ENCODE measurements at places on chromosomes 7 and 10.
A peak's percentile ranks its signal among the peaks of the same experiment; 100 is the strongest.

- DNase-seq: peak; percentile 45
Observed at GRCh38 chr7:106865130-106866041, at the start of gene PIK3CG. TSS of gene PIK3CG (plus strand) at chr7:106865282. CDS start at chr7:106867562, 2,280 bp downstream.

DNA sequence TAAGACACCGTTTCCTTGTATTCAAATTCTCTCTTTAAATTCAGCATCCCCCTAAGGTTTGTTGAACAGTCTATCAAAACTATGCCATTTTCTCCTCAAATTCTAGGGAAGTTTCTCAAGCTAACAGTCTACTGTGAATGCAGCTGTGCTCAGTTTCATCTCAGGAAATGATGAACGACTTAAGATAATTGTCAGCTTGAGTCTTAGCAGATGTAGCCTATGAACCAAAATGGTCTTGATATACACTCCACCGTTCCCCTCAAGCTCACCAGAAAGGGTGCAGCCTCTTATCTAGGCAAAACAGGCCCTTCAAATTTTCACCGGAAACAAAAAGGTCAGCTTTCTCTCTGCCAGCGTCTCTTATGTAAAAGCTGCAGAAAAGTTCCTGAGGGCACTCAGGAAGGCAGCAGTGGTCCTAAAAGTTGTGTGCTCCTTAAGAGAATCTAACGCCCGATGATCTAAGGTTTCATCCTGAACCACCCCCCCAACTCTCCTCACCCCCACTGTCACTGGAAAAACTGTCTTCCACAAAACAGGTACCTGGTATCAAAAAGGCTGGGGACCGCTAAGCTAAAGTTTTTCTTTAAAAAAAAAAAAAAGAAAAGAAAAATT lies 2.1 kb downstream of the DNAJC9 start:
- DNase-seq: no peak

DNA sequence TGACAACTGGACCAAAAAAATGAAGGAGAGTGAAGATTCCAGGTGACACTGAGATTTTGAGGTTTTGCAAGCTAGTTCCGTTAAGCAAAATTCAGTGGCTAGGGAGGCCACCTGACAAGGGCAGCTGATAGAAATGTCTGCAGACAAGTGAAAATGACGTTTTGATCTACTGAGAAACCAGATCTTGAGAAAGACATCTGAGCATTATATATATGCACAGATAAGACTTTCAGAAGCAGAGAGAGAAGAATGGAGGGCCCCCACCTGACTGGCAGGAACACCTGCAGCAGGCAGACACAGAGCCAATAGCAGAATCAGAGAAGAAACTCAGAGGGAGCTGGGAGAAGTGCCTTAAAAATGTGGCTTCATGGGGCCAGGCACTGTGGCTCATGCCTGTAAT lies 76.1 kb upstream of the LRGUK start:
- DNase-seq: no peak

GRCh38 chr7:149642589-149642988 lies 130.8 kb downstream of the ZNF467 start:
- no peak for DNase-seq

DNA sequence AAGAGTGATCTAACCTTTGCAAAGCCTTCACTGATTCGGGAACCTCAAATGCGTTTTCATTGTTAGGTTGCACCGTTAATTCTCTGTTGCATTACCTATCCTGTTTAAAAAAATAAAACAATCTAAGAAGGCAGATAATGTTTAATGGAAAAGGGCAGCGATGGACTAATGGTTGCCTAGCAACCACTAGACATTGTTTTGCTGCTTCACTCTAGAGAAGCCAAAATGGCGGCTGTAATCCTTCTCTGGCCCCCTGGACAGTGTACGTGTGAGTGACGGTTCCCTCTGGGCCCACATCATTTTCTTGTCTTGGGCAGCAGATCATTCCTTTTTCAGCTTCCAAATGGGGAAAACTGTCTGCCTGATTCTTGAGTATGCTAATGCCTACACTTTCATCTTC lies 43.3 kb downstream of the FAM204A start:
- DNase-seq: no peak

DNA sequence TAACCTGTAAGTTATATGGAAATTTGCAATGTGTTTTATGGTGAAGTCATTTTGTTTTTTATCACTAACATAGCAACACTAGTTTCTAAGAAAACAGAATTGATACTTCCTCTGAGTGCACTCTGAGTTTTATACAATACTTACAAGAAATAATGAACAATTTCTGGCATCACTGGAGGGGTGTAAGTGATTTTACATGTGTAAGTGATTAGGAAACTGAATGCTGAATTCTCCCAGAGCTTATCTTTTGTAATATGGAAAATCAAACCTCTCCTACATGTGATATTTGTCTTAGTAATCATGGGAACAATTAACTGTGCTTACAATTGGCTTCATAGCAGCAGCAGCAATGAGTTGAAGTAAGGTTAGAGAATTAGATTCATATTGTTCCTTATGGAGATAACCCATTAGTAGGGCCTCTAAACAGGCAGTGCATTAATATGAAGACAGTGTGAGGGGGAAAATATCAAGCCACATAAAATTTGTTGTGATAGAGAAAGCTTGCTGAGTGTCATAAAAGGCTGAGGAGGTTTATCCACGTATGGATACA lies 37.4 kb downstream of the SEMA3C start:
- DNase-seq: no peak

- no peak for DNase-seq
Observed at GRCh38 chr10:97514344-97514743, 15.6 kb downstream of the UBTD1 start.

DNA sequence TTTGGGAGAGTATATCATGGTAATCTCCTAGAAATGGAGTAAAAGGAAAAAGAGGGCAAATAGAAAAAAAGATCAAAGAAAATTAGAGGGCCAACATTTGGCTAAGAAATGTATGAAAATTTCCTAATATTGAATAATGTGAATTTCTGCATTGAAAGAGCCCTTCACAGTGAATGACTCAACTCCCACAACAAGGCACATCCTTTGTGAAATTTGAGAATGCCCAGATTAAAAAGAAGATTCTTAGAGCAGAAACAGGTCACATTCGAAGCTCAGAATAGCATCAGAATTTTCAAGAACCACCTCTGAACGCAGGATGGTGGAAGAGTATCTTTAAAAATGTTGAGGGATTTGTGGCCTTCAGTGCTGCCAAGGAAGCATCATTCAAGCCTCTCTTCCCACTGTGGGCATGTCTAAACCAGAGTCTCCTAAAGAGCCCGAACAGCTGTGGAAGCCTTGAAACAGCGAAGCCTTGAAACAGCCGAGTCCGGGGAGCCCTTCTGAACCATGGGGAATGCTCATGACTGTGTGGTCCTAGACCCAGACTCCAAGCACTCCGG lies 43.6 kb downstream of the GUSB start:
- DNase-seq: no peak

DNA sequence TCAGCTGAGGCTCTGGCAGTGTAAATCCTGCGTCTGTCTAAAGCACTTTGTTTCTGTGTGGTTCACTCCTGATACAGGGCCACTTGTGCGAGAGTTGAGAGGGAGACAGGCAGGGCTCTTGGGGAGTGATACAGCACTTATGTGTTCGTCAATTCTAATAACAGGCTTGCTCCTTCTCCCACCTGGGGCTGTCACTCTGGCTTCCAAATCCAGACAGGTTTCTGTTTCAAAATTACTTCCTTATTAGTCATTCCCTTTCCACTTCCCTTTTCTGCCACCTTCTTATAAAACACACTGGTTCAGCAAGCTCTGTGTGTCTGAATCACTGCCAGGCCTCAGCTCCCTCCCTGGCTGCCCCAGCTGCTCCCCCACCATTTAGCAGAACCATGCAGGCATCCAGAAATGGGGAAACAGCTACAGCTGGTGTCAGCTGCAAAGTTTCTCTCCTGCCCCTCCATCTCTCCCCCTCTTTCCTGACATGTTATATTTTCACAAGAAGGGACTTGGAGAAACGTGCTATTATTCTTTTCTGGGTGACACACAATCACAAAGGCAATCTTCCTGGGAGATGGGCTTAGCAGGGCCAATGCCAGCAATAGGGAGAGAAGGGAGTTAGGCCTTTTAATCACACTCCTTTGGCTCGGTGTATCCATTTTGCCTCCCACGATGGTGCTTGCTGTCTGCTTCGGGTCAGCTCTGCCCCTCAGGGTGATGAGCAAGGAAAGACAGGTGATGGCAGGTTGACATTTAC lies 58.4 kb upstream of the ZNRF2 start:
- peak; percentile 36 for DNase-seq

DNA sequence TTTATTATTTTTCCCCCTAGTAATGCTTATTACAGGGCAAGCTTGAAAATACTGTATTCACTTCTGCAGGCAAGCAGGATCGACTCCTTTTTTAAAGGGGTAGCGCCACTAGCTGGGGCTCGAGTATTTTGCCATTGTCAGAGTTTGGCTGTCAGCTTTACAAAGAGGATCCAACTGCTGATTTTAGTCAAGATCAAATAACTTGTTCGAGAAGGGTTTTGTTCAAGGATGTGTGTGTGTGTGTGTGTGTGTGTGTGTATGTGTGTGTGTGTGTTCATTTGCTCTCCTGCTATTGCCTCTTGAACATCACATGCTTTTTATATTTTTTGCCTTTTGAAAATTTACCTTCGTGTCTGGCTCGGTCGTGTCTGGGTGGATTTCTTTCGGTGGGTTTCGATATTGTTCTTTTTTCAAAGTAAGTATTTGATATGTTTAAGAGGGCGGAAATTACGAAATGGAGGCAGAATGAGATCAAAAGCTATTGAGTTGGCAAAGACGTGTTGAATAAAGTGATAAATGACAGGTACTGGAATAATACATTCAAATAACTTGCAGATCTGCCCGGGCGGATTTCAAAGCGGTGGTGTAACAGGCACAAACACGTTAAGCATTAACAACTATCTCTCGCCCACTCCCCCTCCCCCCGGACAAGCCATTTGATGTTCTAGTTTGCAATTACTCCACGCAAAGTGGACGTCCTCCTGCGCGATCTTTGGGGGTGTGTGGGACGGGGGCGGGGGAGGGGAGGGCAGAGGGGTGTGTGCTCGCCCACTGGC lies 1.1 kb downstream of the ARID5B start:
- peak; percentile 82 for DNase-seq

DNA sequence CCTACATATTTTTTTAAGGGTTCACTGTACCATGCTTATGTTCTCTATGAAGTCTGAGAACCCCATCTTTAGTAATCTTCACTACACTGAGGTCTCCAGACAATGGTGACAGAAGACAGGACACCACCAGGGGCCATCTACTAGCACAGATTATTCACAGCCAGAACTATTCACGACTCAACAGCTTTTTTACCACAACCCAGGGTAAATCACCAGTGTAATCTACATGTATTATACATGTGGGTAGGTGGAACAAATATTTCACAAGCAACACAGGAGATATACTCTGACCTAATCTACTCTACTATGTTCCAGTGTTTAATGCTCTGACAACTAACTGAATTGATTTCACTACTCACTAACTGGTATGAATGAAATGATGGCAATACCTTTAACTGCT lies 136.1 kb downstream of the ELMO1 start:
- DNase-seq: no peak

DNA sequence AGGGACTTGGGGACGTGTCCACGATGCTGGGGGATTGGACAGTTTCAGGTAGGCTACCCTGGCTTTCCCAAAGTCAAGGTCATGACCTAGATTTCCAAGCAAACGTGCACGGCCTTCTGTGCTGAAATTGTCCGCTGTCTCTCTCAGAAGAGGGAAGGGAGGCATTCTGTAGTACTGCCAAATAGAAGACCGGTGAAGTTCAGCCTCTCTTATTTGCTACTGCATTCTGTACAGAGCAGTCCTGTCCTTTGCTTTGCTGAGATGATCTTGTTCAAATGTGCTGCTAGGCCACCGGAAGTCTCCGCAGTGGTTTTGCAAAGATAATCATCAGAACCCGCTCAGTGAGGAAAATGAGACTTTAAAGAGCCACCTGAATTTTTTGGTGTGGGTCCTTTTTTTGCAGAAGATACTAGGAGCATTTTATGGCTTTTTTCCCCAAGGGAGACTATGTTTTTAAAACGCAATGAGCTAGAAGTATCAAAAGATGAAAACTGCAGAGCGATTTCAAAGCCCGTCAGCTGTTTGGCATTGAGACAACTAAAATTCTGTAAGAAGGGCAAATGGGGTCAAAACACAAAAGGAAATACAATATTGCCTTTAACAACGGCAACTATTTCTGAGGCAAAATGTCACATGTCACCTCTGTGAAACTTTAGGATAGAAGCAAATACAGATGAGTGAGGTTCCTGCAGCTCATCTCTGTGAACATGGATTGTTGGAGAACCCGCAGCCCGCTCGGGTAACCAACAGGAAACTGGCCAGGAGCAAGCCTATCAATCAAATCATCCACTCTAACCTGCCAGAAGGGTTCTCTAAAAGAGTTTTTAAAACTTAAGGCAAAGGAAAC lies 1.3 kb upstream of the NMT2 start:
- DNase-seq: peak; percentile 37

DNA sequence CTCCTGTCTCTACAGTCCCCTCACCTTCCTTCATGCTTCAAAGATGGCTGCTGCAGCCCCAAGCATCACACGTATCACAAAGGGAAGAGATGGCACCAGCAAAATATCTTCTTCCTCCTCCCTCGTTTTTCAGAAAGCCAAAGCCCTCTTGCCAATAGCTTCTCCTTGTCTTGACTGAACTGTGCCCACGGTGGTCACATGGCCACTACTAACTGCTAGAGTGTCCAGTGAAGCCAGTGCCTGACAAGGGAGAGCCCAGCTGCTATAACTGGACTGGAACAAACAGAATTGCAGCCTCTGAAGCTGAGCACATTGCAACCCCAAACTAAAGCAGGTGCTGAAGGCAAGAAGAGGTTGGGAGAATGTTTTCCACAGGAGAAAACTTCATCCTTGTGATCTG lies 120.8 kb upstream of the RET start:
- DNase-seq: no peak

- DNase-seq: no peak
Observed at GRCh38 chr10:20166096-20166675, 350.0 kb downstream of the PLXDC2 start.

- DNase-seq: peak; percentile 79
Observed at GRCh38 chr10:96719850-96720421, 378 bp downstream of the PIK3AP1 start.

DNA sequence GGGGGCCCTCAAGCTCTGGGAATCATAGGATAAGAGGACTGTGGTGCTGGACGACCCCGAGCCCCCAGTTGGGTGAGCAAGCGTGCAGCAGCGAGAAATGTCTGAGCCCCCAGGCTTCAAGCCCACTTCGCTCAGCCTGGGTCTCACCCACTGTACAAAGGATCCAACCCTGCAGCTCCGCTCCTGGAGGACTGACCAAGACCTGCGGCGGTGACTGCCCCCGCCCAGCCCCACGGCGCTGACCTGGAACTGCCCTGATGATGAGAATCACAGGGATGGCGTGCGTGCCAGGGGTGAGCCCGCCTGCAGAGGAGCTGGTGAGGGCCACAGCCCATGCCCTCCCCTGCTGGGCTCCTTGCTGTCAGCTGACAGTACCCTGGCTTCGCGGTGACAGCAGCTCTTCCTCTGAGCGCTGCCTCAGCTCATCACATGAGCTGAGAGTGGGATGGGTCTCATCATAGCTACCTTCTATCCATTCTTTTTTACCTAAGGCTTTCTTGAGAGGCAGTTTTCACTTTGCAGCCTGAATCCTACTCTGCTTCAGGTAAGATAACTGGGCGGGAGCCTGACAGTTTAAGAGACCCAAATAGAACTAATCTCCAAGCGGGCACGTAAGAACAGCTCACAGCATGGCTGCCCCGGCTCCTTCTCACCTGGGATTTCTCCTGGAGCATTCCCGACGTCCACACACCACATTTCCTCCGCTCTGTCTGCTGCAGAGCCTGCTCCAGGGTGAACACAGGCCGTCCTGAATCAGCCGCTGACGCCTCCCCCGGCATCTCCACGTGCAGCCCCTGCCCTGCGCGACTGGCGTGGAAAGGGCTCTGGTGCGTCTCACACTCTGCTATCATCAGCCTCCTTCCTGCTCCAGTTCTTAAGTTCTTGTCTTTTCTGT lies 329.9 kb downstream of the PTPRN2 start:
- no peak for DNase-seq

GRCh38 chr7:38105874-38106483 lies 72.1 kb upstream of the STARD3NL start:
- peak; percentile 62 for DNase-seq

All from CD4-positive, alpha-beta T cell treated with Interferon alpha-2 for 1 hour (primary cell).